ENCODE measurements at places on chromosomes 7 and 10.

- no peak for DNase-seq
Measured at GRCh38 chr7:108440613-108441012, 15.6 kb downstream of the NRCAM start.

- no peak for DNase-seq
Measured at GRCh38 chr10:37246637-37247036, 121.2 kb downstream of the ANKRD30A start.

DNA sequence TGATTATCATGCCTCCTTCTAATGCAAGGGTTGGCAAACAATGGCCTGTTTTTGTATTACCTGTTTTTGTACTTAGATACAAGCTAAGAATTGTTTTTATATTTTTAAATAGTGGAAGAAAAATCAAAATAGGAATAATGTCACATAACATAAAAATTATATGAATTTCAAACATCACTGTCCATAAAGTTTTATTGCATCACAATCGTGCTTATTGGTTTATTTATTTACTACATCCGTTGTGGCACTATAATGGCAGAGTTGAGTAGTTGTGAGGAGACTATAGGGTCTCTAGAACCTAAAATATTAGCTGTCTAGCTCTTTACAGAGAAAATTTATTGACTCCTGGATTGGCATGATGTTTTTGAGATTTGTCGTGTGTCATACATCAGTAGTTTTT lies 4.1 kb downstream of the KIF20B start:
- DNase-seq, result no peak

GRCh38 chr7:73960548-73960947 lies 67.4 kb upstream of the ELN start:
- DNase-seq, result no peak

DNA sequence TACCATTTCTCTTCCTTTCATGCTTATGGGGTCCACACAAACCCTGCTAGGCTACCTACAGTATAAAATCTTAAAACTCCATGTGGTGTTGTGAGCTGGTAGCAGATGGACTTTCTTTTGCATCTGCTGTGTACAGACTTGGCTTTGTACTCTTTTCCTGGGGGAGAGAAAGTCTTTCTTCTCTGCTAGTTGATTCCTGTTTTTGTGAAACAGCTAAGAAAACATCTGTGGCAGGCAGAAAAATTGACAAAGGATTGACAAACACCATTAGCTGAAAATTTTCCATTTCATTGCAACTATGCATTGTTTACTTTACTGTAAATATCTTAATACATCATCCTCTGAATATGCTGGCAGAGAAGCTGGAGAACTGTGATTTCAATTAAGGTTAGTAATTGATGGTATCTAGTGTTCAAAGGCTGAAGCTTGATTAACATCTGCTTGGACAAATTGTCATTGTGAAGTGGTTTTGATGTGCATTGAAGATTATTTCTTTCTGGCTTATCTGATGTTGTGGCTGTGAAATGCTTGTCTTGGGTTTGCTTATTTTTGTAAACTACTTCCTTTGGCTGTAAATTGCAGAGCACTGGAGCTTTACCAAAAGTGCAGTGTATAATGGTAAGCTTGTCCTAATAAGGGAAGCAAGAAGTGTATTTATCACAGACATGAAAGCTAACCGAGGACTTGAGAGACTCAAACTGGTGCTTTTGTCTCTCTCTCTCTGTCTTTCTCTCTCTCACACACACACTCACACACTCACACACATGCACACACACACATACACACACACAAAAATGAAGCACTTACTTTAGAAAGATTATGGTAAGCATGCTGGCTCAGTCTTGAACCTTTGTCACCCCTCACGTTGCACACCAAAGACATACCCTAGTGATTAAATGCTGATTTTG lies at the start of gene FOXP2:
Gene FOXP2, plus strand, starts transcription at position 660 of the 908 bp plus-strand sequence. CDS start 11,697 bp downstream, outside the sequence.
- no peak for DNase-seq

DNA sequence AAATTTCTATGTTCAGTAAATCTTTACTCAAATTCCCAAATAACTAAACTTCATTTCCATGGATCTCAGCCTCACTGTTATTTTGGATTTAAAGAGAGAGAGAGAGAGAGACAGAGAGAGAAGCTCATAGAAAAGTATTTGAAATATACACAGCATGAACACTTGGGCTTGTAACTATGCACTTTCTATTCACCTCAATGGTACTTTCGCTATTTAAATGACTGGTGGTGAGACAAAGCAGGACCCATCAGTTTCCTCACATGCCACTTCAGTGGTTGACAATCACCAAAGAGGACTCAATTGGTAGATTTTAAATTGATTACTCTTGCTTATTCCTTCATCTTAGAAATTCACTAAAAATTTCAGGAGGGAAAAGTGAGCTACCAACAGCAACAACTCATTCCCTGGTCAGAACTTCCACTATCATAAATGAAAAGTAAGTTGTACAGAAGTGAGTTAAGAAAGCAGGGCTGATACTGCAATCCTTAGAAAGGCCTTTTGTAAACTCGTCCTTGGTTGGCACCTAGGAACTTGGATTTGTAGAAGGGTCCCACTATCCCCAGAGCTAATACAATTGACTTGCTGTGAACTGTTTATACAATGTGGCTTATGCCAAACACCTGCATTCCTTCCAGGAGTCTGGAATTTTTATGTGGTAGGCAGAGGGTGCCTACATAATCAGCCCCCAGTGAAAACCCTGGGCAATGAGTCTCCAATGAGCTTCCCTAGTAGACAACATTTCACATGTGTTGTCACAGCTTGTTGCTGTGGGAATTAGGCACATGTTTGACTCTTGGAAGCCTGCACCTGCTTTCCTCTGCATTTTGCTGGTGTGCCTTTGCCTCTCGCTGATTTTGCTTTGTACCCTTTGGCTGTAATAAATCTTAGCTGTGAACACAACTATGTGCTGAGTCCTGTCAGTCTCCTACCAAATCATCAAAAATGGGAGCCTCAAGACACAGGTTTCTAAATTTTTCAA lies 10.8 kb downstream of the ERLIN1 start:
- DNase-seq, result no peak

DNA sequence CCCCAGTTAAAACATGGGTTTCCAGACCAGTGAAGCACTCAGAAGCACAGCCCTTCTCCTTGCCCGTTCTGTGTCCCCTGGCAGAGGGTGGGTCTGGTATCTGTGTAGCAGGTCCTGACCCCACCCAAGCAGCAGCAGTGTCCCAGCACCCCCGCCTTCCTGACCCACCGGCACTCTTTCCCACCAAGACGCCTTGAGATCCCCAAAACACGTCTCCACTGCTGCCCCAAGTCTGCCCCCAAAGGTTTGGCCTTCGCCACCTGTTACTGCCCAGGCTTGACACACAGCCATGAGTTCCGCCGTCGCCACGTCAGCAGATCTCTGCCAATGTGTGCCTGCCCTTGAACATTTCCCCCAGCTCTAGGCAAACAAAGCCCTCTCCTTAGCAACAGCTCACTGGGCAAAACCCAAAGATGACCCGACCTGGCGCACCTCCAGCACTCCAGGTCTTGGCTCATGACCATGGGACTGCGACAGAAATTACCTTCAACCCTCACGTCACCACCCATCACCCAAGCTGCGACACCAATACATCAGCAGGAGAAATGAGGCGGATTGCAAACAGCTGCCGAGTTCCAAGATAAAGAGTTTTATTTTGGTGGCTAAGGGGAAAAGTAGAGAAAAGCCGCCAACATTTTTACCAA lies 75.6 kb downstream of the CTBP2 start:
- DNase-seq, result no peak

DNA sequence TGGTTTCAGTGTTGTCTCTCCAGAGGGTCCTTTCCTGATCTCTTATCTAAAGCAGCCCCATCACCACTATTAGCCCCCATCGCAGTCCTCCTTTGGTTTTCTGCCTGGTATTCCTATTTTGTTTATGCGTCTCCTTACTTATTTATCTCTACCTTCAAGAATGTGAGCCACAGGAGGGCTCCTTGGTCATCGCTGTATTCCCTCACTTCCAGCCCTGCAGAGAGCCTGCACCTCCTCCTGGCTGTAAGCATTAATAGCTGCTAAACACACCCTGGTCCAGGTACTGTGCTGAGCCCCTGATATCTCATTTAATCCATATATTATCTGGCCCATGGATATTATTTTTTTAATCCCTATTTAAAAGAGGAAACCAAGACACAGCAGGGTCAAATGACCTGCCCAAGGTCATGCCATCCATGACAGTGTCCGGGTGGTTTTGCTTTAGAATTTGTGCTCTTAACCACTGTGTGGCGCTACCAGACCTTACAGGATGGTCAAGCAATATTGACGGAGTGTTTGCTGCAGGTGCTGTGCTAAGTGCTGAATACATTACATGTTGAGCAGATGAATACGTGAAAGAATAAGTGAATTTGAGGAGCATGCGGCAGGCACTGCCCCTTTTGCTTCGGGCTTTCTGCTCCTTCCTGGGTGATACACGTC lies 227.2 kb downstream of the ADAM12 start:
- DNase-seq, result no peak

DNA sequence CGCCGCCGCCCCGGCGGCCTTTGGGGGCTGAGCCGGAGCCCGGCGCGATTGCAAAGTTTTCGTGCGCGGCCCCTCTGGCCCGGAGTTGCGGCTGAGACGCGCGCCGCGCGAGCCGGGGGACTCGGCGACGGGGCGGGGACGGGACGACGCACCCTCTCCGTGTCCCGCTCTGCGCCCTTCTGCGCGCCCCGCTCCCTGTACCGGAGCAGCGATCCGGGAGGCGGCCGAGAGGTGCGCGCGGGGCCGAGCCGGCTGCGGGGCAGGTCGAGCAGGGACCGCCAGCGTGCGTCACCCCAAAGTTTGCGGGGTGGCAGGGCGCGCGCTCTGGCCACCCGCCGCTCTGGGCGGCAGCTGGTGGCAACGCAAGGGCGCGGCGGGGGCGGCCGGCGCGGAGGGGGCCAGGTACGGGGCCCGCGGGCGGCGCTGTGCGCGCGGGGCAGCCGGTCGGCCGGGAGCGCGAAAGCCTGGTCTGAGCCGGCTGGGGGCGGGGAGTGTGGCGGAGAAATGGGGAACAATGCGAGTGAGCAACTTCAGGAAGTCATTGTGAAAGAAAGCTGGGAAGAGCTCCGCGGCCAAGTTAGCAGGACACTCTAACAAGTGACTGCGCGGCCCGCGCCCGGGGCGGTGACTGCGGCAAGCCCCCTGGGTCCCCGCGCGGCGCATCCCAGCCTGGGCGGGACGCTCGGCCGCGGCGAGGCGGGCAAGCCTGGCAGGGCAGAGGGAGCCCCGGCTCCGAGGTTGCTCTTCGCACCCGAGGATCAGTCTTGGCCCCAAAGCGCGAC lies at the start of gene IKZF1:
Gene IKZF1, plus strand, starts transcription at position 588 of the 782 bp plus-strand sequence. CDS start 14,346 bp downstream, outside the sequence.
- peak; percentile 55 for DNase-seq

DNA sequence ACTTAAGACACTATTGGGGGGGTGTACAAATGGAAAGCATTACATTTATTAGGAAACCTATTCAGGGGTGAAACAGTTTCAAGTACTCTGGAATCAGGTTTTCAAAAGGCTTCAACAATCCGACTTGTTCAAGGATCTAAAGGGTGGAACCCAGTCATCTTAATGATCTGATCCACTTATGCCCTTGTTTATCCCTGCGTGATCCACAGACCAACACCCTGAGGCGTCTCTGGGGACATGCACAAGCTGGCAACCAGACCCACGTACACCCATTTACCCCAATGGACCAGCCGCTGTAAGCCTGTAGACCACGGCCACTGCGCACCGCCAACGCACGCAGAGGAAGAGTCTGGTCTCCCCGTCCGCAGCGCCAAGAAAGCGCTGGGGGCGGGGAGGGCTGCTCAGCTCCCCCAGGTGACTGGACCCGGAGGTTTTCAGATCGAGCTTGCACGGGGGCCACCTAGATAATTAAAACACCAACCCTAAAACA lies 13.4 kb downstream of the HNRNPF start:
- DNase-seq, result peak; percentile 25

DNA sequence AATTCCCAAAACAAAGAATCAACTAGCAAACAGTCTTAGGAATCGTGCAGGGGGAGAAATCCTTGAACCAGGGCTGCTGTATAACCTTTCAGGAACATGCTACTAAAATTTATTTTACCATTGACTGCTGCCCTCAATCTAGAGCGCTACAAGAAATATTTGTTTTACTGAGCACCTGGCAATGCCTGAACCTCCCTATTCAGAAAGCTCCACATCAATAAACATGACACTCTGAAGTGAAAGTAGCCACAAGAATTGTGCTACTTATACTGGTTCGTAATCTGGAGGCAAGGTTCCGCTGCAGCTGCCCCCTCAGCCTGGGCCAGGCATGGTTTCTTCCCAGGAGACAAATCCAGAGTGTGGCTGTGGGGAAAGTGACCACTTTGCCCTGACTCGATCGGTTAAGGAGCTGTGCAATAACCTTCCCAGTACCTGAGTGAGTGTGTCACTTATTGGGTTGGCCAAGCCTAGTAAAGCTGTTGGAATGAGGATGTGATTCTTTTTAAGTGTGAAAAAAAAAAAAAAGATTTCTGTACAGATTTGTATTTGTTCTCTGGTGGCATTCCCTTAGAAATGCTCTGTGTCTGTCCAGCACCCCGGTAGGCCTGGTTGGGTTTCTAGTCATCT lies 7.7 kb downstream of the VWA2 start:
- DNase-seq, result no peak

- DNase-seq, result no peak
Measured at GRCh38 chr10:94299417-94299816, 63.3 kb downstream of the NOC3L start.

GRCh38 chr7:5824297-5824610 lies 42.8 kb upstream of the RNF216 start:
- peak; percentile 70 for DNase-seq

GRCh38 chr10:128068398-128069285 lies 57.6 kb downstream of the MKI67 start:
- no peak for DNase-seq

- no peak for DNase-seq
Measured at GRCh38 chr10:35056133-35056532, 34.0 kb downstream of the CUL2 start.

DNA sequence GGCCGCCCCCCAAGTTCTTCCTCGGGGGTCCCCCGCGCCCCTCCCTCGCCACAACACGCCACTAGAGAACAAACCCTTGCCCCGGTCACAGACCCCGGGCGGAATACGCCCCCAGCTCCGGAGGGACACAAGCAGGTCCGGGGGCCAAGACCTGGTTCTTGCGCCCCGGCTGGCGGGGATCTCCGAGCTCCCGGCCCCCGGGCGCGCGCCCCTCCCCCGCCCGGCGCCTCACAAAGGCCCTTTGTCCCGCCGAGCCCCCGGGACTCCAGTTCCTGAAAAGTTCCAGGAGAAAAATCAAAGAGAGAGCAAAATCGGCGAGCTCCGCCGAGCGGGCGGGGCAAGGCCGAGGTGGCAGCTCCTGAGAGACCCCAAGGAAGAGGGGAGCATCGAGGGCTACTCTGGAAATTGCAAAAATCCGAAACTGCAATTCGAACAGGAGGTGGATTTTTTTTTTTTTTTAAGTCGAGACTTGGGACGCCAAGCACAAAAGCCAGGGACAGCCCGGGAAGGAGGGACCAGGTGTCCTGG lies 4.0 kb downstream of the TNRC18 start:
- DNase-seq, result no peak

GRCh38 chr10:78375854-78376785 lies 342.5 kb downstream of the RPS24 start:
- no peak for DNase-seq

DNA sequence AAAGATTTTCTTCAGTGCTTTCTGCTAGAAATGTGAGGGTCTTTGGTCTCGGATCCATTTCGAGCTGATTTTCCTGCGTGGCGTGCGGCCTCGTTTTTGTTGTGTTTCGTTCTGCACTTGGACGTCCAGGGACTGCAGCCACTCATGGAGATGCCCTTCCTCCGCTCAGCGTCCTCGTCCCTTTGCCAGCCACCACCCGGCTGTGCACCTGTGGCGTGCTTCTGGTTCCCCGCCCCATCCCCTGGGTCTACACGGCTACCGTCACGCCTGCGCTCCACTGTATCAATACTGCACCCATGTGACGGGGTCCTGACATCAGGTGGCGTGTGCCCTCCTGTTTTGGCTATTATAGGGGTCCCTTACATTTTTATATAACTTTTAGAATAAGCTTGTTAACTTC lies 42.7 kb upstream of the NKX6-2 start:
- no peak for DNase-seq

All from activated CD4-positive, alpha-beta T cell treated with anti-CD3 and anti-CD28 coated beads, Interleukin-2, amount 50 U/mL, for 1 hour (primary cell).